ENCODE measurements at places on chromosomes 4 and X.

- DNase-seq, result no peak
Measured at GRCh38 chrX:69503228-69503781, 821 bp upstream of the NALF2 start.

GRCh38 chr4:142098900-142099545 lies 462.6 kb downstream of the IL15 start:
- no peak for DNase-seq

DNA sequence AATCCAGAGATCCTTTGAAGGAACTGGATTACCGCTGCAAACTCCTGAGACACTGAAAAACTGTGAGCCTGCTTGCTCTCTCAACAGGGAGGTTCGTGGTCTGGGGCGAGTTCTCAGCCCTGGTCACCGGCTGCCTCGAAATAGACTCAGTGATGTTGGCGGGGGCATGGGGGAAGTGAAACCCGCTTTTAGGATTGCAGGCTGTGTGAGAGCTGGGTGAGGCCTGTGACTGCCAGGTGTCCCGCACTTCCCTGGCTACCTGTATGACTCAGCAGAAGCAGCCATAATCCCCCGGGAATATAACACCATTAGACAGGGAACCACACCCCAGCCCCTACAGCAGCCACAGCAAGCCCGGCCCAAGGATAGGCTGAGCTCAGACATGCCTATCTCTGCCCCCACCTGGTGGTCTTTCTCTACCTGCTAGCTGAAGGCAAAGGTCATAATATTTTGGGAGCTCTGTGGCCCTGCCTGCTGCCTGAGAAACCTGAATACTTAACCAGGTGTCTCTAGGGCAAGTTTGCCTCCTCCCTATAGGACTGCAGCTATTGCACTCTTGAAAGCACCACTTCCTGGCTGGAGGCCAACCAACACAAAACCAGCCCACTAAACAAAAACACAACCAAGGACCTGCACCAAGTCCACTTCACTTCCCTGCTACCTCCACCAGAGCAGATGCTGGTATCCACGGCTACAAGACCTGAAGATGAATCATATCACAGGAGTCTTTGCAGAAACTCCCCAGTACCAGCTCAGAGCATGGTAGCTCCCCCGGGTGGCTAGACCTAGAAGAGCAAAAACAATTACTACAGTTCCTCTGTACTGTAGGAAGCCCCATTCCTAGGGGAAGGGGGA lies 202.0 kb downstream of the RRAGB start:
- no peak for DNase-seq

GRCh38 chr4:182644683-182645050 lies 272.5 kb downstream of the DCTD start:
- DNase-seq, result no peak

DNA sequence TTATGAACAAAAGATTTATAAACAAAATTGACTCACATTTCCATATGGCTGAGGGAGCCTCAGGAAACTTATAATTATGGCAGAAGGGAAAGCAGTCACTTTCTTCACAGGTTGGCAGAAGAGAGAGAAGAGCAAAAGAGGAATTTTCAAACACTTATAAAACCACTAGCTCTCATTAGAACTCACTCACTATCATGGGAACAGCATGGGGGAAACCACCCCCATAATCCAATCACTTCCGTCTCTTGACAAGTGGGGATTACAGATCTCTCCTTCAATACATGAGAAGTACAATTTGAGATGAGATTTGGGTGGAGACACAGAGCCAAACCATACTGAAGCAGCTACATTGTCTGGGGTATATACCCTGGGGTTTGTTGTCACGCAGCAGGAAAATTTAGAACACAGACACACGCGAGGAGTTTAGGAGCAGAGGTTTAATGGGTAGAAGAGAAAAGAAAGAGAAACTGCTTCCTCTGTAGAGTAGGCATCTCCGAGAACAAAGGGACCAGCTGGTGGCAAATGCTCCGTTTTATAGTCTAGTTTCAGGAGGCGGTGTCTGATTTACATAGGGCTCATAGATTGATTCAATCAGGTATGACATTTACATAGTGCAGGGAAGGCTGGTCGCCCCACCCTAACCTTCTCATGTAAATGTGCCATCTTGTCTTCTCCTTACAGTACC lies 2277.7 kb upstream of the AGA start:
- DNase-seq, result no peak

- no peak for DNase-seq
Measured at GRCh38 chr4:13983189-13983790, 355.8 kb upstream of the BOD1L1 start.

DNA sequence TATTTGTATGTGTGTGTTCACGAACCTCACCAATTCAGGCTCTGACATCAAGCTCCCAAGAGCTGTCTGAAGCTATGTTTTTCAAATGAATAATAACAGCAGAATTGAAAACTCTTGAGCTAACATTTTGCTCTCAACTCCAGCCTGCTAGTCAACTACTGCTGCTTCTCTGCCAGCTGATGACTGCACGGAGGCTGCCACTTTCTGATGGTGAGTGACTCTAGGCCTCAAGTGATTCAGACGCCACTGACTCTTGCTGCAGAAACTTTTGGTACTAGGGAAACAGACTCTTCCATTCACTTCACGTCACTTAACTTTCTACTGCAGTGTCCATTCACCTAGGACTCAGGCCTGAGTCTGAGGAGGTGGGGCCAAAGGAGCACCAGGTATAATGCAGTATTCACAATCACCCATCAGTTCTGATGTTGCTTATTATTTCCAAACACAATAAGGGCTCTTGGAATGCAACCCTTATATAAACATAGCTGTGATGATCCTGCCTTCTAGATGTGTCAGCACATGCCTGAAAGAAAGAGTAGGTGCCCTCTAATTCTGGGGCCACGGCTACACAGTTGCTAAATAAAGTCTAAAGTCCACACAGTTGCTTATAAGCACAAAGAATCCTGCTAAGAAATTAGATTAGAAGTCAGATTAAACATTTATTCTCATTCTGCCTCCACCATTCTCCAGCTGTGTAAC lies 16.0 kb downstream of the PRDM8 start:
- no peak for DNase-seq

- no peak for DNase-seq
Measured at GRCh38 chr4:123412700-123413512, 16.3 kb downstream of the SPRY1 start.

GRCh38 chr4:98574816-98575215 lies 83.6 kb downstream of the TSPAN5 start:
- DNase-seq, result no peak

DNA sequence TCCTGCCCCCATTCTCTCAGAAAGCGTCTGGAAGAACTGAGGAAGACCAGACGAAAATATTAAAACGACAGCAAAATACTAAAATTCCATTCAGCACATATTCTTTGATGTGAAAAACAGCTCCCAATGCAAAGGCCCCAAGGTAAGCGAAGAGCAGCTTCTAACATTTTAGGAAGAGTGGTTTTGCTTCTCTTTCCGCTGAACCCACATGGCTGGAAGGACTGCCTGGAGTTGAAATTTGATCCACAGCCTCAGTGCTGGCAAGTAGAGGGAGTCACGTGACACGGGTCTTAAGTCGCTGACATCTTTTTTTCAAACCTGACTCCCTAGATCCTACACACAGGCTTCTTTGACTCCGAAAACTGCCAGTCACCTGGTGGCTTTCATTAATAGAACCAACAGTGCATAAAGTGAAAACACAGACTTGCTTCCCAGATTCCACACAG lies at the start of gene FAM13A:
Gene FAM13A, minus strand, starts transcription at position 233 of the 446 bp plus-strand sequence. Its CDS starts 221 bp downstream, at position 12.
- no peak for DNase-seq

- DNase-seq, result no peak
Measured at GRCh38 chr4:167906851-167907250, 185.5 kb upstream of the ANXA10 start.

GRCh38 chrX:34653811-34654210 lies 3.3 kb downstream of the TMEM47 start:
- no peak for DNase-seq

- DNase-seq, result no peak
Measured at GRCh38 chr4:7672601-7673000, 237.9 kb upstream of the PSAPL1 start.

DNA sequence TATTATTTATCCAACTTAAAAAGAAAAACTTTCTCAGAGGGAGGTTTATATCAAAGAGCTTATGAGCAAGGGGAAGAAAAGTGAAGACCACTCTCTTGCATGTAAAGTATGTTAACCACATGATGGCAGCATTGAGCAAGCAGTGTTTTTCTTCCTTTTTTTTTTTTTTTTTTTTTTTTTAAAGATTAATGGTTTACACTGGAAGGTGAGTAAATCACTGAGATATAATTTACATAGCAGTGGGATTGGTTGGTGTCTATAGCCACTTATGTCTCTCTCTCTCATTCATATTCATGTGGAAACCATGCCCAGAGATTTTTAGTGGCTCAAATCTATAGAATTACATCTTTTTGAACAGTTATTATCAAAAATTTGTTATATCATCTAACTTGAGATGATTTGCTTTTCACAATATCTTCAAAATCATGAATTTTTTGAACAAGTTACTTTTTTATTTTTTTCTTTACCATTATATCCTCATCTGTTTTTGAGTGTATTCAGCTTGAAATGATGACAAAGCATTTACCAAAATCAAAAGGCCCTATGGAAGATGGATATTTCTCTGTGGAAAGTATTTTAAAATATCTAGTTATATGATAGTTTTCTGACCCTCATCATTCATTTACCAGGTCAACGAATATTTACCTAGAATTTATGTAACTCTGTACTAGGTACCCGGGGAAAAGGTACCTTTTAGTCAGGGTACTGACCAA lies 31.6 kb downstream of the MTHFD2L start:
- no peak for DNase-seq

DNA sequence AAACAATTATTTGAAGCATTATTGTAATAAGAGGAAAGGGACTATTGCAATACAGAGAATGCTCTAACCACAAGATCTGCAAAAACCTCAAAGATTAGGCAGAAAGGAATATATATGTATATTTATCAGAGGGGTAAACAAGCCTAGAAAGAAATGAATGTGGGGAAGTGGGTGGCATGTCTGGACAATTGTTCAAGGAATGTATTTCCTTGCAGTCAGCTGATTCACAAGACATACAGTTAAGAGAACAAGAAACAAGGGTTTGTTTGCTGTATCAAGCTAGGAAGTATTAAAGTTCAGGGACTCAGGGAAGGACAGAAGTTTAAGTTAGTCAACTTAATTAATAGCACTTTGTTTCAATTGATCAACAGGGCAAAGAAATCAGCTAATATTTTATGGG lies 514.7 kb downstream of the CENPC start:
- DNase-seq, result no peak

DNA sequence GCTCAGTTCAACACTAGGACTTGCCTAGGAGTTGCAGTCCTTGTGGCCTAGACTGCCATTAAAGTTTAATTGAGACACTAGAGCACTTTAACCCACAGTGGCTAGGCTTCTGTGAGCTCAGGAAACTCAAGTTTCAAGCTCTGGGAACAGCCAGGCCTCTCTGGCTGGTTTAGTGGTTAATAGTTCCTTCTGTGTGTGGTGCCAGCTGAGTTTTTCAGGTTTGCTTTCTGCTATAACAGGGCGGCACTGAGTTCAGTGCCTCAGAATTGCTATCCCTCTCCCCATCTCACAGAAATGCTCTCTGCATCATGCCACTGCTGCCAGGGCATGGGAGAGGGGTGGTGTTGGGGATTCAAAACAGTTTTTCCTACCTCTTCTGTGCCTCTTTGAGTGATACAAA lies 15.9 kb downstream of the MMAA start:
- DNase-seq, result no peak

GRCh38 chr4:48030470-48030869 lies 13.9 kb downstream of the NIPAL1 start:
- no peak for DNase-seq

GRCh38 chrX:120742946-120743665 lies 113.3 kb upstream of the C1GALT1C1 start:
- DNase-seq, result no peak

DNA sequence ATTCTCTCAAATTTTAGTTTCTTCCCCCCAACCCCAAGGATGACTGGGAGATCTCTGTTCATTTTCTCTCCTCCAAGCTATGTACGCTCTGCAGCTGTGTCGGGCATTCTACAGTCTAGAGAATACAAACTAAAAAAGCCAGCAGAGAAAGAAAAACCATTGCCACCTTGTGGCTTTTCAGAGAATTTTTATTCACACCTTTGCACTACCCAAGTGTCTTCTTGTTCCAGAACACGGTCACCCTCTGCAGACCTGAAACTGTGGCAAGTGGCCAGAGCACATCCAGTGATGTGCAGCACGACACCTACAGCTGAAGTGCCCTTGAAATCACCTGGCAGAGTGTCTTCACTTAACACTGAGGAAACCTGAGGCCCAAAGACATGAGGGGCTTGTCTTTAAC lies 68.6 kb downstream of the CHST7 start:
- DNase-seq, result no peak

DNA sequence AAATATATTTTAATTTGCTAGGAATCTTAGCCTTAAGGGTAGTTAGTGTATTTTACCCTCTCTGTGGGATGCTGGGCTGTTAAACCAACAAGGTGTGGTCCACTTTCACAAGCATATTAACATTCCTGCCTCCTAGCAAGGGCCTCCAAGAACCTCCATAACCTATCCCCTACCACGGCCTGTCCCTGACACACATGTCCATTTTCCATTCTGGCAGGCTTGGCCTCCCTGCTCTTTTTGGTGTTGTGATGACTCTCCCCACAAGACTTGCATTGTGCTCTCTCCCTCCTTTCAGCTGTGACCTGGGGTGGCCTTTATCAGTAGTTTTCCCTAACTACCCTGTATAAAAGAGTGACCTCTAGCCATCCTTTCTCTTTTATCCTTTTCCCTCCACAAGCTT lies 120.2 kb downstream of the KLHL8 start:
- DNase-seq, result no peak

DNA sequence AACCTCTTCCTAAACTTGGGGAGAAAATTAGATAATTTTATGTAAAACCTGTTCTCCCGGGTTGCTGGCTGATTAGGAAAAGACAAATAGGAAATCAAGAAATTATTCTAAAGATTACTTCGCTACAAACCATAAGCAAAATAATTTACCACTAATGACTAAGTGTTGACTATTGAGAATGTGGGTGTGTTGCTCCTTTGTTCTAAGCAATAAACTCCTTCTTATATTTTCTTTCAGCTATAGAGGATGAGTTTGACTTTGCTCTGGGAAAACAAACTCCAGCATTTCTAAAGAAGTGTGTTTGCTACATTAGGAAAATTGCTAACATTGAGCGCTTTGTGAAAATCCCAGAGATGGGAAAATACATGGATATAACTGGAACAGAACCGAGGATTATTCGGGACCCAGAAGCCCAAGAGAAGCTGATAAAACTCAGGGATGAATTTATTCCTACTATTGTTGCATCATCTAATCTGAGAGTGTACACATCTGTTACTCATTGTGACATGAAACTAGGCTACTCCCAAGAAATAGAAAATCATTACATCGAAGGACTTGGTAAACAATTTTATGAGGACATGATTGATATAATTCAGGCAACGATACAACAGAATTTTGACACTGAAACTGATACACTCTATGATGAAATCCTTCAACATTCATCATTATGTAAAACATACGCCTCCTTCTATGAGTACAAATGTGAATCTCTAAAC lies 194.2 kb downstream of the NWD2 start:
- DNase-seq, result no peak

- DNase-seq, result no peak
Measured at GRCh38 chr4:108783665-108784463, 21.0 kb upstream of the ETNPPL start.

- no peak for DNase-seq
Measured at GRCh38 chr4:54675721-54676461, 18.1 kb downstream of the KIT start.

GRCh38 chrX:5324546-5324945 lies 904.1 kb downstream of the NLGN4X start:
- no peak for DNase-seq

Data from activated CD8-positive, alpha-beta memory T cell treated with anti-CD3 and anti-CD28 coated beads for 4 hours (primary cell).